GM12891 (cell line): ENCODE measurements at places on chromosomes 13 and 19.
A peak's percentile ranks its signal among the peaks of the same experiment; 100 is the strongest.

DNA sequence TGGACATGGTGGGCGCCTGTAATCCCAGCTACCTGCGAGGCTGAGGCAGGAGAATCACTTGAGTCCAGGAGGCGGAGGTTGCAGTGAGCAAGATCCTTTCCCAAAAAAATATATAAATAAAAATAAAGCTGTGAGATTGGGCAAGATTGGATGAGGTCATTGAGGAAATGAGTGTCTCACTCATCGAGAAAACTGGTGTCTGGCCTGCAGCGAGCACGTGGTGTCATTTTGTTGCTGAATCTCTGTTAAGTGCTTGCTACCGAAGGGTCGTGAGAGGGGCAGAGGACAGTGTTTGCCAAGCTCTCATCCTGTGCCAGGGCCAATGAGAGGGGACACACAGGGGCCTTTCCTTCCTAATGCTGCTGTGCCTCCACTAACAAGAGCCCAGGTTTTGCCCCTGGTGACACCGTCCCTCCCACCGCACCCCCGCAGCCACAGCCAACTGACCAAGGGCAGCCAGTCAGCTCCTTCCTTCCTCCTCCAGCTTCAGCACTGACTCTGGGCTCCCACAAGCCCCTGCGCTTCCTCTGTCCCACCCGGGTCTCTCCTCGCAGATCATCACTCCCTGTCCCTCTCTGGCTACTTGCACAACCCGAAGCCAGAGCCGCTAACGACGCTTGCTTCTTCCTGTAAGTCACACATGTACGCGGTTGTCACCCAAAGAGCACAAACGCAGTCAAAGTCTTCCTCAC lies 3.2 kb downstream of the POLD1 start:
- no peak for DNase-seq

GRCh38 chr13:93344048-93344705 lies 117.6 kb downstream of the GPC6 start:
- no peak for DNase-seq

GRCh38 chr19:19406878-19407632 lies 1.6 kb downstream of the GATAD2A start:
- DNase-seq: no peak

DNA sequence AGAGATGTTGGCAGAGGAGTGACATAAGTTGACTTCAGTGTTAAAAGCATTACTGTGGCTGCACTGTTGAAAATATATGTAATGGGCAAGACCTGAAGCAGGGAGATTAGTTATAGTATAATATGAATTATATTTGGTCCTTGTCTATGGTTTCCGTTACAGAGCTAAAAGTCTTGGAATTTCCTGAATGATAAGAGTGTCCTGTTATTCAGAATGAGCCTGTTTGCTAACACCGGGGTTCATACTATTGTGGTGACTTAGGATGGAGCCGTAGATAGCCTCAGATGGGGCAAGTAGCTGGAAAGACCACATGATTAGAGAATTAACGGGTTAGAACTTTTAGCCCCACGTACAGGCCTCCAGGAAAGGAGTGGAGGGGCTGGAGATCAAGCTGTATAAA lies 5.7 kb downstream of the USPL1 start:
- no peak for DNase-seq

DNA sequence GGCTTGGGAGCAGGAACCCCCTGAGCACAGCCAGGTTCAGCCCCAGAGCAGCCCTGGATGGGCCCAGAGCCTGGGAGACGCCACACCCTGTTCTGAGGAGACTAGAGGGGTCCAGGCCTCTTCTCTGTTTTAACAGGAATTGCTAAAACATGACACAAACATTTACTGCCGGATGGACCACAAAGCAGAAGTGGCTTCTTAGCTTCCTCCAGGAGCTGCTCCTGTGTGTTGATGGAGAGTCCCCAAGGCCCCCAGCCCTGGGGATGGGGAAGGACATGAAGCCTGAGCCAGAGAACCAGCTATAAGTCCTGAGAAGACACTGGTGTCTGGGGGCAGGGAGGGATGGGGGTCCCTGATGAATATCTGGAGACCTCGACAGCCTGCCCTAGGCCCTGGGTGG lies 14.6 kb downstream of the CEACAM3 start:
- DNase-seq: no peak

DNA sequence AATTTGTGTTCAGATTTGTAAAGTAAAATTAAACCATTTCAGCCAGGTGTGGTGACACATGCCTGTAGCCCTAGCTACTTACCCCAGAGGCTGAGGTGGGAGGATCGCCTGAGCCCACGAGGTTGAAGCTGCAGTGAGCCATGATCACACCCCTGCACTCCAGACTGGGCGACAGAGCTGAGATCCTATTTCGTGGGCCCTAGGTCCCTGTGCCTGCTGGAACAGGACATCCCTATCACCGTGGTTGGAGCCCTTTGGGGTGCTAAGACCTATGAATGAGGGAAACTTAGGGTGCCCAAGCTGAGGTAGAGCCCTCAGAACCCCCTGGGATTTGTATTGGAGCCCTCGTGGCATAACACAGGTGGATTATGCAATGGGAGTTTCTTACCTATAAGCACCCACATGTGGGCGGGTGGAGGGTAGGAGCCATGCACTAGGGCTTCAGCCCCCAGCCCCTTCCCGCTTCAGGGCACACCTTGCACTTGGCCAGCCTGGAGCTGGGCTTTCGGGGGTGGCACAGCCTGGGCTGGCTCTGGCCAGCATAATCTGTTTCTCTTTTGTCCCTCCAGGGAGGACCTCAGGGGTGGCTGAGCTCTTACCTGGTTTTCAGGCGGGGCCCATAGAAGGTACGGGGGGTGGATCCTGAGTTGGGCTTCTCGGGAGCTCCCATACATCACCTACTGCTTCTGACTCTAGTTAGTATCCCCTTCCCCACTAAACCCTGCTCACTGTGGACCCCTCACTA lies 7.2 kb upstream of the USF2 start:
- DNase-seq: no peak

DNA sequence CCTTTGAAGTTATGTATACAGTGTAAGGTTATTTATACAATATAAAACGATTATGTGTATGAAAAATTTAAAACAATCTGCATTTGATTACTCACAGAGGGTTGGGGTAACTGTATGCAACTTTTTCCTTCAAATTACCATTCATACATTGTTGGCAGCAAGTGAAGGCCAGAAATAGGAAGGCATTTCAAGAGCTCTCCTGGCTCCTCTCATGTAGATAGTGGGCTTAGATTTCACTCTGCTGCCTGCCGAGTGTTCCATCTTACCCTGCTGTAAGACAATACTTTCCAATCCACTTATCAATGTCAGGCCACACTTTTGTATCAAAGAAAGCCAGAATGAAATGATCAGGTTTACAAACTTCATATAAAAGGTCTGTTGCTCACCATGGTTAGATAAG lies 245.2 kb downstream of the DNAJC15 start:
- DNase-seq: no peak

GRCh38 chr13:40433577-40433976 lies 232.9 kb downstream of the FOXO1 start:
- DNase-seq: no peak

- no peak for DNase-seq
Observed at GRCh38 chr13:67438465-67438864, 208.3 kb upstream of the PCDH9 start.

DNA sequence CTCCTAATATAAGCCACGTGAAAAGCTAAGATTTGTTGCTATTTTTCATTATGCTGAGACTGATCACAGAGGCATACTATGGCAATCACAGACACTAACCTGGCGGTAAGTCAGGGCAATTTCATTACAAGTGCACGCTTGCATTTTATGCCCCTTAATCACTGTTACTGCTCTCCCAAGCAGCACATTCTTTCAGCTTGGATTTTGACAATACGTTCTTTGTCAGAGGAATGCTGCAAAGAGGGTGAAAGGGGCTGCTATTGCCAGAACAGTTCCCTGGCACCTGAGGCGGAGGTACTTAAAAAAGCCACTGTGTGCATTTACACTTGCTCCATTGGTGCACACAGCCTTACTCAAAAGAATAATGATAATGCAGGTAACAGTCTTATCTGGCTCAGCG lies 346.6 kb downstream of the RFC3 start:
- DNase-seq: no peak

- DNase-seq: peak; percentile 74
Observed at GRCh38 chr19:13118424-13119193, 545 bp downstream of the NACC1 start.

DNA sequence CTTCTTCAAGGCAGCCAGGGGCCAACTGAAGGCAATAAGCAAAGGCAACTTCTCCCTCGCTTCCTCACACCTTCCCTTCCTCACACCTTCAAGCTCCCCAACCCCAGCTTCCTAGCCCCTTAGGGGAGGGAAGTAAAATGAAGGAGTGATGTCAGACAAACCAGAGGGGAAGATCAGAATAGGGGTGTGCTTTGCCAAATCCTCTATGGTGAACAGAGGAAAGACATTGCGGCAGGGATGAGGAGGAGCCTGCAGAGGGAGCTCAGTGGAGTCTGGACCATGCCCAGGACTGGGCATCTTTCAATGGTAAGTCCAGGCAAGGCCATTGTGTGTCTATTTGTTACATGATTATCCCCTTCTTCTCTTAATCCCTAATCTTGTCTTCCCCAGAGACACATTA lies 164.0 kb downstream of the TSHZ3 start:
- DNase-seq: no peak

DNA sequence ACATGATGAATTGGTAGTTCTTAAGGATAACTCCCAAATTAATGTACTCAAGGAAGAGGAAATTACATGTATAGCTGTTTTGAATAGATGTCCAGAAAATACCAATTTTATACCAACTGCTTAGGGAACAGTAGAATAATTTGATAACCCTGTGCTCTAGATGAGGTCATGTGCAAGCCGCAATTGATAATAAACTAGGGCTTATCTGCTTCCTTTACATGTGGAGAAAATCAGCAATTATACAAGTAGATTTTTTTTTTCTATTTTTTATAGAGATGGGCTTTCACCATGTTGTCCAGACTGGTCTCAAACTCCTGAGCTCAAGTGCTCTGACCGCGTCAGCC lies 9.3 kb downstream of the TPT1 start:
- no peak for DNase-seq

DNA sequence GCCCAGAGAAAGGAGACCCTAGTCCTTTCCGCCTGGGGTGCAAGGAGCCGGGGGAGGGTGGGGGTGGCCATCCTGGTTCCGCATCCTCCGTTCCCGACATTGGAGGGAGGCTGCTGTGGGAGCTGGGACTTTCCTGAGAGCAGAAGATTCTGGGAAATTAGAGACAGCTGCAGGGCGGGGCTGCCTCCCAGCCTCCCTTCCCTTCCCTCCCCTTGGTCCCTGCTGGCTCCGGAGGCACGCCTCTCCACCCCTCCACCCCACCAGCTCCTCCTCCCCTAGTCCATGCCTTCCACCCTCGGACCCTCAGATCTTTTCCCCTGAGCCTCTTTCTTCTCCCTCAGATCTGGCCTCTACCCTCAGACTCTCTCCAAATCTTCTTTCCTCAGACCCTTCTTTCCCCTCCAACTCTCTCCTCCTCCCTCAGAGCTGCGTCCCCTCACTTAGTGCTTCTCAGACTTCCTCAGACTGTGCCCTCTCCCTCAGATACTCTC lies 3.1 kb upstream of the BCL3 start:
- DNase-seq: no peak

DNA sequence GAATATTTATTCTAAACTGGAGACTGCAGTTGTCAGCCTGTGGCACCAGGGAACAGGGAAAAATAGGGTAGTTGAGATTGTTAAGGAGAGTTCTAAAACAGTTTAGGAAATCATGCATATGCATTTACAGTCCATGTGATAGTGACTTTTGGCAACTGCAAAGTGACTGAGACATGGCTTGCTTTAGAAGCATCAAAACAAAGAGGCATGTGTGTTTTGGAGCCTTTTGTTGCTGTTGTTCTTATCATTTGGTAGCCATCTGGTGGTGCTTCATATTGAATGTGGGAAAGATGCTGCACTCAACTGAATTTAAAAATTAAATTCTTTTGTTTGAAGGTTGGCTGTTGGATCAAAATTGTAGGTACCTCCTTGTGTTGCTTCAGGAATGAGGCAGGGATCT lies 10.2 kb upstream of the EBPL start:
- DNase-seq: no peak

- no peak for DNase-seq
Observed at GRCh38 chr13:77219401-77219800, 107.5 kb downstream of the MYCBP2 start.

DNA sequence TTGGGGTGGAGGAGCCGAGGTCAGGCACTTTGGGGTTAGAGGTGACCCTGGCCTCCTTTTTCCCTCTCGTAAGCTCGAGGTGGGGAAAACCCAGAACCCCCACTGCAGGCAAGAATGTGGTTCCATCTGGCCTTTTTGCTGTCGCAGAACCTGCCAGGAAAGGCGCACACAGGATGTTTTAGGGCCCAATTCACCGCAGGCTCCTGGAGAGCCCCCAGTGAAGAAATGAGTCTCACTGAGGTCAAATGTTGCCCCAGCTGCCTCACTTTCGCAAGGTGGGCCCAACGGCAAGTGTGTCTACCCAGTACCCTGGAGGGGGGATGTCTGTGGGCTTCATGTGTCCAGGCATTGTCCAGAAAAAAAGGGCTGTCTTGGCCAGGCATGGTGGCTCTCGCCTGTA lies 61.8 kb downstream of the PEX11G start:
- DNase-seq: no peak

DNA sequence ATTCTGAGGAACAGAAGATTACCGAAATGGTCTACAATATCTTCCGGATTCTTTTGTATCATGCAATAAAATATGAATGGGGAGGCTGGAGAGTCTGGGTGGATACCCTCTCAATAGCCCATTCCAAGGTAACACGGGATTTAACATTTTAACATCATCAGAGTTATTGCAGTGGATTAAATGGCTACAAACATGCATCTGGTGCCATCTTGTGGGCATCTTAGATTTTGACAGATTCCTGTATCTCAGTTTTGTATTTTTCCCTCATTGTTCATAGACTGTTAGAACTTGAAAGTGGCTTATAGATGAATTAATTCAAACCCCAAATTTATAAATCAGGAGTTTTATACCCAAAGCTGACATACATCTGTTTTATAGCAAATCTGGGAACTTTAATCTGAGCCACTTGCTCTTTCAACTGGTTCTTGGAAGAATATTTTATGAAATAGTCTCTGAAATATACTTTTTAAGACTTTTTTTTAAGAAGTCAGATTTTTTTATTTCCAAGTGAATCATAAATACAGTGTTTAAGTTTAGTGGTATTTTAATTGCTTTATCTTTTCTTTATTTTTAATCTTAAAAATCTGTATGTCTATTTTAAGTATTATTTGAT lies 215.2 kb downstream of the NBEA start:
- no peak for DNase-seq

- no peak for DNase-seq
Observed at GRCh38 chr19:34402074-34402600, 2.1 kb upstream of the PDCD2L start.

DNA sequence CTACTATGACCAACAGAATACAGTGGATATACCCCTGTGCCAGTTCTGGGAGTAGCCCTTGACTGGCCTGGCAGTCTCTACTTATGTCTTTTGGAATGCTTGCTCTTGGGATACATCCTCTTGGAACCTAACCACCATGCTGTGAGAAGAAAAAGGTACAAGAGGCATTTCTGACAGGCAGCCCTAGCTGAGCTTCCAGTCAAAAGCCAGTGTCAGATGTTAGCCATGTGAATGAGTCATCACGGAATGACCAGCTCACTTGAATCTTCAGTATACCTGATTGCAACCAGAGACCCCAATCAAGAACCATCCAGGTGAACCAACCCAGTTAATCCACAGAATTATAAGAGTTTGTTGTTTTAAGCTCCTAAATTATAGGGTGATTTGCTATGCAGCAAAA lies 4.1 kb downstream of the CCDC169 start:
- no peak for DNase-seq

- no peak for DNase-seq
Observed at GRCh38 chr13:113664751-113665596, 2.0 kb upstream of the GRK1 start.
